ENCODE measurements at places on chromosomes 5 and 9.
A peak's percentile ranks its signal among the peaks of the same experiment; 100 is the strongest.

DNA sequence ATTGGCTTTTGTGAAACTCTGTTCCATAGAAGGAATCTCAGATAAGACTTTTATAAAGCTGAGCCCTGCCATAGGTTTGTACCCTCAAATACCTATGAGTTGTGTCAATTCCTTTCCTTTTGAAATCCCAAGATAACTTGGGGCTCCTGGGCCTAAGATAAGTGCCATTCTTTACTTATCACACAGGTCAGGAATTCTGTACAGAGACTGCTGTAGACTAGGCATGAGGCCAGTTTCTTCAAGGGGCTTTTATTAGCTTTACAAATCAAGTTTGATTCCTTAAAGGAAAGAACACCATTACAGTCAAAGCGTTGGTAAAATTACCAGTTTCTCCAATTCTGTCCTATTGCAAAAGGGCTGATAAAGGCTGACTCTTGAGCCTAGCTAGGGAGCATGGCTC lies 39.2 kb downstream of the SHC3 start:
- DNase-seq, result no peak

- no peak for DNase-seq
Measured at GRCh38 chr9:112091810-112092209, 83.3 kb downstream of the SUSD1 start.

DNA sequence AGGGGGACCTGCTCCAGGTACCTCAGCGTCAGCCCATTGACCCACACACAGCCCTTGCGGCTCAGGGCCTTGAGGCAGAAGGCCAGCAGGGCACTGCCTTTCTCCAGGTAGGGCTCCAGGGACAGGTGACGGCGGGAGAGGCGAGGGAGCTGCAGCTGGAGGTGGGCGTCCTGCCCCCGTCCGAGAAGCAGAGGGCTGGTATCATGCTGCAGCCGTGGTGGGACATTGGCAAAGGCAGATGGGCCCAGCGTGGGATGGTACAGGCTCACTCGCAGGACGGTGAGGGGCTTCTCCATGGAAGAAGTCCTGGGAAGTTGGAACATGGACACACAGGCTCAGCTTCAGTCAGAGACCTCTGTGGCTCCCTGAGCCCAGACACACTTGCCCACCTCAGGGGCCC lies 2.5 kb upstream of the DCANP1 start:
- no peak for DNase-seq

- DNase-seq, result no peak
Measured at GRCh38 chr5:175597718-175598117, 60.2 kb upstream of the HRH2 start.

DNA sequence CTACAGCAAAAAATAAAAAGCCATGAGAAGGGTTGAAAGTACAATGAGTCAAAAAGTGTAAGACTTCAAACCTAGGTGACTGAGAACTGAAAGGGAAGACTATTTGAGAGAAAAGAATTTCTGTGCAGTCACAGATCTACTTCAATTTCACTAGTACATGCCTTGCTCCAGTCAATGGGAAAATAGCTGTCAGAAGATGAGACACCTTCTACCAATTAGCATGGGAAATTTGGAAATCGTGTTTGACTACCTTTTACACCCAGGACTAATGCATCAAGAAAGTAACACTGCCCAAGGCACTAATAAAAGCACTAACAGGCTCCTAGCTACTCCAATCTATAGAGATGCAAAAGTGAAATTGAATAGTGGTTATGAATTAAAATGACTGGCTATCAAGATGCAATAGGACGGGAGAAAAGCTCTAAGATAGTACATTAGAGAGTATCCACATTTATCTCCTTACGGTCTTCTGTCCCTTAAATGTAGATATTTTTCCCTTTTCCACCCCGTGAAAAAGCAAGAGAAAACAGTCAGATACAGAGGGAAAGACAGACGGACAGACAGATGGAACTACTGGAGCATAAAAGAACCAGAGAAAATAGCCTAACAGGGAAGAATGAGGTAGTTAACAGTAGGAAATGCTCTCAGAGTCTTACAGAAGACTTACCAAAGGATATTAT lies 15.2 kb downstream of the ERP44 start:
- DNase-seq, result no peak

DNA sequence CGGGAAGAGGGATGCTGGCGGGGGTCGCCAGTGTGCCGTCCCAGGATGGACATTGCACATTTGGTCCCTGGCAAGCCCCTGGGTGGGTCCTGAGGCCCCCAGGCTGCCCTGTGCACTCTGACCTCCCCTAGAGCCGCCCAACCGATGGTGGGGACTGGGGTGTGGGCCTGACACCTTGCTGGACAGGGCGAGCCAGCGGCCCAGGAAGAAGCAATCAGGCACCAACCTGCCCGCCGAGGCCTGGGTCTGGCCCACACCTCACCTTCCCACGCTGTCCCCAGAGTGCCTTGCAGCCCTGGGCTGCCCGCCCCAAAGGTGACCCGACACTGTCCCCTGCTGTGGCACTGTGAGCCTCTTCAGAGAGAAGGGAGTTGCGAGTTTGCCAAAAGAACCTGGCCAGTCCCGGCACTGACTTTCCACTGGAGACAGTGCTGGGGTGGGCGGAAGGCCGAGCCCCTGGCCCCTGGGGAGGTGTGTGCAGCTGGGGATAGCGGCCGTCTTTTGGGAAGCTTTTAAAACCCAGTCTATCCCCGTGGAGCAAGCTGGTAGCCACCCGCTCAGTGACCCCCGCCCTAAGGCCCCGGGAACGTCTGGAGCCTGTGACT lies 12.0 kb upstream of the NRARP start:
- DNase-seq, result no peak

GRCh38 chr5:77744116-77744515 lies 32.0 kb downstream of the TBCA start:
- no peak for DNase-seq

GRCh38 chr5:104643320-104643719 lies 1080.7 kb upstream of the NUDT12 start:
- no peak for DNase-seq

DNA sequence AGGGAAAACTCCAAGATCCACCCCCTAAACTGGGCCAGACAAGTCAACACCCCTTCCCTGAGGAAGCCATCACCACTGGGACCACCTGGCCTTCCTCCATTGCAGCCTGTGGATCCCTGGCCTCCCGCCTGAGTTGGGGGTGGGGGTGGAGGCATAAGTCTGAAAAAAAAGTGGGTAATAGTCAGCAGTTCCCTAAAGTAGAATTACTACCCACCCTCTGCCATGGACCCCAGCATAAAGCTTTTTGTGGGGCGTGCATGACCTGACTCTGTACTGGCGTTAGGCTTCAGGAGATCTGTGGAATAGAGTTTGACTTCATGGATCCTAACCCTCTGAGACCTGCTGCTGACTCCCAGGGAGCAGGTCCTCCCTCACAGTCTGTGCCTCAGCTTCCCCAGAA lies 2.0 kb upstream of the CXXC5 start:
- DNase-seq, result peak; percentile 22

Measured in activated T-cell treated with anti-CD3 and anti-CD28 coated beads, Interleukin-2, amount 50 U/mL, for 24 hours (primary cell).